ENCODE measurements at places on chromosomes 2 and 18.

GRCh38 chr2:125455110-125455509 lies 1200.8 kb upstream of the GYPC start:
- DNase-seq: no peak

DNA sequence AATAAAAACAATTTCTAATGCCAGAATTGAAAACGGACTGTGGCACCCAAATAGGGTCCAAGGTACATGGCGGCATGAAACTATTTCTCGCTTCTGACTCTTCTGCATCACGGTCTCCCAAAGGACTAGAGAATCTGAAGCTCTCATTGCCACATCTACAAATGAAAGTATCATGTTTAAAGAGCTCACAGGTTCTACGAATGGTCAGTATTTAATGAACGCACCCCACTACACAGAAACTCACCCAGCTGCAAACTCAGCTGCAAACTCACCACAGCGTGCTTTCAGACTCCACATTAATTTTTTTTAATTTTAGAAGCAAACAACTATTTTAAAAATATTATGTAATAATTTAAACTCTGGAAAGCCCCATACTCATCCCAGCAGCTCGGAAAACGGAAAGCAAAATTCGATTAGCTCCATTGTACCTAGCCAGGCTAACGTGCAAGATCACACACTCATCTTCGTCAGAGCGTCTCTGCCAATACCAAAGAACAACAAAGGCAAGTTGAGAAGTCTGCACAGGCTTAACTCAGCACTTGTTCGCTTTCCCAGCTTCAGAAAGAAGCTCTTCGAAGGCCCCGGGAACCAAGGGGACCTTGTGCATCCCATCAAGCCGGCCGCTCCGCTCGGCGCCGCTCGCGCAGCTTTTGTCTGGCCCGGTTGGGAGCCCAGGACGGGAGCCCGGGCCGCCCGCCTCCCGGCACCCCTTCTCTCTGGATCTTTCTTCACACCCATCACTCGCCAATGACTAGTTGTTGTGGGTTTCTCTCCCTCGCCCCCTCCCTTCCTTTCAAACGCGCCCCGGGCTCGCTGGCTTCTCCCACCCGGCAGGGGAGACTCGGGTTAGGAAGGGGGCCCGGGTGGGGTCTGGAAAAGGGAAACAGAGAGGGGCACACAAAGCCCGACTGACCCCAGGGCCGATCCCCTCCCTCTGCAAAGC lies 785 bp downstream of the CLASP1 start:
- no peak for DNase-seq

DNA sequence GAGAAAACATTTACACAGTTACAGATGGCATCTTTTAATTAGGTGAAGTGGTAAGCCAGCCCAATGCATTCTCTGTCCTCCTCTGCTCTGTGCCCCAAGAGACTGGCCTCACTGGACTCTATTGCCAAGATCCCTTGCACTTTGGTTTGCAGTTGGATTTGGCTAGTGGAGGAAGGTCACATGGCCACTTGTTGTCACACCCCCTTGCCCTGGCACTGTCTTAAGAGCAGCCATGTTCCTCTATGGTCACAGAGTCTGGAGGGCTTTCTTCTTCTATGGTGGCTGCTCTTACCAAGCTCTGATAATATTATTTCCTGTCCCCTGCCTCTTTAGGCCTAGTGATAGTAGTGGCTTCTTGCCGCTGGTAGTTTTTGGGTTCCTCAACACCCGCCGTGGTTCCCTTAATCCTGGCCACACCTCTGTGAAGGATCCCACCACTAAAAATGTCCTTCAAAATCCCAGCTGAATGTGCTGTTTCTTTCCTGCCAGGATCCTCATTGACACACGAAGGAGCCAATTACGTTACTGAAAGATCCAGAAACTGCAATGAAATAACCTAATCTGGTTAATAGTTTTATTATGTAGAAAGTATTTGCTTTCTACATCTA lies 111.1 kb downstream of the CDC42EP3 start:
- DNase-seq: no peak

DNA sequence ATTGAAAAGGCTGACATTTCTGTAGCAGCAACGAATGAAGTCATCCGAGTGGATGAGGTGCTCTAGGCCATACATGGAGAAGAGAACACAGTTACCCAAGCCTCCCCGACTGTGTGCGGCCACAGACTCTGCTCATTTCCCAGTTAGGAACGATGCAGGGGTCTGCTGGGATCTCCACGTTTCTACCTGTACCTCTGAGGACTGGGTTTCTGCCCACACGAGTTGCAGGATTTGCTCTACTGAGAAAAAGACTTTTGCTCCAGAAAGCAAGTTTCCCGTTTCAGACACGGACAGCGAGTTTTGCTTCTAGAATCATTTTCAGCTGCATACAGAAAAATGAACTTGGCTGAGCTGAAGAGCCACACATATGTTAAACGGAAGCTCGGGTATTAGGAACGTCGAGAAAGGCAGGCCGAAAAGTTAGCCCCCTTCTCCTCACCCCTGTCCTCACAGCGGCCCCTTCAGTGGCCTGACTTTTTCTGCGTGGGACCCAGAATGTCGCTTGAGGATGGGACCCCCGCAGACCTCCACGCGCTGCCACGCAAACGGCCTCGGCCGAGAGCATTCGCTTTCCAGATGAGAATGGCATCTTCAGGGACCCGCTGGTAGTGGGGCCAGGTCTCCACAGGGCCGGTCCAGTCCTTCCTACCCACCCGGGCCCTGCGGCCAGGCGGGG lies 582 bp upstream of the RAB31 start:
- no peak for DNase-seq

DNA sequence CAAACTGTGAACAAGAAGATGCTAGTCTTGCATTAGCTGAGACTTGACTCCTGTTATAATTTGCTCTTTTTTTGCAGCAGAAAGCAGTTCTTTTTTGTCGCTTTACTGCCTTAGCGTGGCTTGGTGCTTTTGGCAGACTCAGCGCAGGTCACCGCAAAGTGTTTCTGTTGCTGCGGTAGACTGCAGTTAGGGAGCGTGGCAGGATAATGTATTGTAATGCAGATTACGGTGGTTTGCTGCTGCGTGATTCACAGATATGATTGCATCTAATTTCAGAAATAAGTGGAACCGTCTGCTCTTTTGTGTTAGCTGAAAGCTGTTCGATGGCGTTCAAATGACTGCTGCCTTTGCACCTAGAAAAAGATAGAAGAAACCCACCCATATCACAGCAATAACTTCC lies 131.6 kb upstream of the SATB2 start:
- no peak for DNase-seq

DNA sequence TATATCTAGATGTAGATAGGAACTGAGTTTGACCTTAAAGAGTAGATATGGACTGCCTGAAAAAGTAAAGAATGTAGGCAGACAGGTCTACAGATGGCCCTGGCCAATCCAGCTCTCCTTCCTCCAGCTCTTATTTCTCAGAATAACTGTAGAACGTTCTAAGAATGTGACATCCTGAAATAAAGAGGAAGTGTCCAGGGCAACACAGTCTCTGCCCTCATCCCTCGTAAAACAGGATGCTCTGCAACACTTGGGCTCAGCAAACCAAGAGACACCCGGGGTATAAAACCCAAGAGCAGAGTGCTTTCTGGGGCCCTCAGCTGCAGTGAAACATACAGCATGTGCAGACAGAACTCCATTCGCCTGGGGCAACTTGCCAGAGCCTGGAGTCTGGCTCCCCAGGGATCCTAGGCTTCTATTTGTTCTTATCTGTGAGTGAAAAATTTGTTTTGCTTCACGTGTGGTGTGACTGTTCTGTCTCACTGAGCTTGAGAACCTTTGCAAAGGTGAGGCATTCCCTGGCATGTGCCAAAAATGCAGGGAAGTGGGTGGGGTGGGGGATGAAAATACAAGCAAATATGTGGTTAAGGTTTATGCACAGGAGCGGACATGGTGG lies 401.0 kb downstream of the SETBP1 start:
- DNase-seq: no peak

DNA sequence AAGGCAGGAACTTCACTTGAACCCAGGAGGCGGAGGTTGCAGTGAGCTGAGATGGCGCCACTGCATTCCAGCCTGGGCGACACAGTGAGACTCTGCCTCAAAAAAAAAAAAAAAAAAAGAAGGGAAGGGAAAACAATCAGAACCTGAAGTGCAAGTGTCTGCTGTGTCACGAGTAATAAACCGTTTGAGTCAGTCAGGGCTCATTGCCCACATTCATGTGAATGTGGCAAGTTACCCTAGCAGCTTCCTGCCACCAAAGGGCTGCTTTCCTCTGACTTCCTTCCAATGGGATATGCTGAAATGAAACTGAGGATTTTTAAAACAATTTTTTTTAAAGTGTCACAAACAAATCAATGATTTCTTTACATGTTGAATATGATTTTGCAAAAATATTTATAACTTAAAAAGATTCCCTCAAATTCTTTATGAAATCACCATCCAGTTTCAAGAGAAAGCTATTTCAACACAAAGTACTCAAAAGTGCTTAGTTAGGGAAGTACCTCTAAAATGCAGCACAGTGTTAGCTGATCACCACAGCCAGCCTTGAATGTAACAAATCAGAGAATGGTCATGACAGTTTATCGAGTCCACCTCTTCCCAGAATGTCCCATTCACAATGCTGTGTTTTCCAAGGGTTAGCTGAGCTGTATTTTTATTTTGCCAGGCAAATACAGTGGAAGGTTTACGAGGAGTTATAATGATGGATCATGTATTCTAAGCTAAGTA lies 36.4 kb downstream of the WDSUB1 start:
- no peak for DNase-seq

- no peak for DNase-seq
These were observed 39.0 kb upstream of the BMPR2 start for GRCh38 chr2:202337151-202337550.

DNA sequence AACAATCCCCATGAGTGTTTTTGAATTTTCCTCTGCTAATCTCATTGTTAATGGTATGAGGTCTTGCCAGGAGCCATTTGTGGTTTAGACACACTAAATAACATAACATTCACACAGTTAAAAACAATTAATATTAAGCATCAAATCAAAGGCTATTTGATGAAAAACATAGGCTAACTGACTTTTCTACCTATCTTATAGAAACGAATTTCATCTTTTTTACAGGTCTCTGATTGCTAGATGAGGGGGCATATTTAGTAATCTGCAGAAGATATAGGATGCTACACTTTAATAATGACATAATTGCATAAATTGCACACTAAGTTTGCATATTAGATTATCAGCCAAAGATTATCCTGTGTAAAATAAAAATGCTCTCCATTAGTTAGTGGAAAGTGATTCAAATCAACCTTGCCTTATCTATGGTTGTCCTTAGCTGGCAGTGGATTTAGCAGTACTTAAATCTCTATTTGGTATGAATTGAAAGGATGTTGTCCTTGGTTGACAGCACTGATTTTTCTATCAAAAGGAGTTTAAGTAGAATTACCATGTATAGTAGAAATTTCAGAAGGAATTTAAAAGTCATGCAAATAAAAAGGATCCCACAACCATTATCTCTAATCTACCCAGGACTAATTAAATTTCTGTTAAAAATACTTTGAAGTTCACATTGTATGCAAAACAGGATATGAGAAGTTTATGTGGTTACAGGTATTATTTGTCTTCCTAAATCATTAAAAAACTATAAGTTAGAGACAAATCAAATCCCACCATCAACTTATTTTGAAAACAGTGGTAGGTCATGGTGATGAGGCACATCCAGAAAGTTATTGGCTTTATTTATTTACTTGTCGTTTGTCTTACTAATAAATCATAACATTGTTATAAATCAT lies 50.6 kb upstream of the SPAG16 start:
- DNase-seq: no peak

Measured in non-pigmented ciliary epithelial cell (primary cell).